Mesendoderm (in vitro differentiated cells): ENCODE measurements at places on chromosomes 16 and 17.
A peak's percentile ranks its signal among the peaks of the same experiment; 100 is the strongest.

DNA sequence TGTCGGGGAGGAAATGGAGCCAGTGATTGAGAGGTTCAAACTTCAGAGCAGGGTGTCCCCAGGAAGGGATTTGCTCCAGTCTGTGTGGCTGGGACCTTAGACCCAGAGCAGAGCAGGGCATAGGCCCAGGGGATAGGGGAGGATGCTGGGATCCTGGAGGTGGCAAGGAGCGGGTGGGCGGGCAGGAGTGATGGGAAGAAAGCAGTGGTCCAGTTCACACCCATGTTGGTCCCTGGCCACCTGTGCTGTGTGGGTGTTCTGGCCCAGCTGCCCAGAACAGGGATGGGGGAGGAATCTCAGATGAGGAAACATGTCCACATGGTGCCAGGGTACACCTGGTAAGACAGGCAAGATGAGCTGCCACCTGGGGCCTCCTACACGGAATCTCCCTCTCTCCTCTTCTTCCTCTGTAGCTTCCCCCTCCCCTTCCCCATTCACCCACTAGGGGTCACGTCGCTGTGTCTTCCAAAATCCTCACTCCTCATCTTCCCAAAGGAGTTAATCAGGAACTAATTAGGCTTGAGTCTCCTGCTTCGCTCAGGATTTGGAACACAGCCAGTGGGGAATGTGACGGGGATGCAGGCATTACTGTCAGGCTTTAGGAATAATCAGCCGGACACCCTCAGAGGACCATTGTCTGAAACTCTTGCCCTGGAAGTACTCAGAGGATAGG is 2.3 kb downstream of the BEAN1 start:
- peaks cover 42% of the 10 kb centered on the region for H3K27me3 ChIP-seq
- no peak overlapping the region for H3K4me3 ChIP-seq
- no peaks in the 10 kb centered on the region for H3K36me3 ChIP-seq
- DNase-seq, result no peak

DNA sequence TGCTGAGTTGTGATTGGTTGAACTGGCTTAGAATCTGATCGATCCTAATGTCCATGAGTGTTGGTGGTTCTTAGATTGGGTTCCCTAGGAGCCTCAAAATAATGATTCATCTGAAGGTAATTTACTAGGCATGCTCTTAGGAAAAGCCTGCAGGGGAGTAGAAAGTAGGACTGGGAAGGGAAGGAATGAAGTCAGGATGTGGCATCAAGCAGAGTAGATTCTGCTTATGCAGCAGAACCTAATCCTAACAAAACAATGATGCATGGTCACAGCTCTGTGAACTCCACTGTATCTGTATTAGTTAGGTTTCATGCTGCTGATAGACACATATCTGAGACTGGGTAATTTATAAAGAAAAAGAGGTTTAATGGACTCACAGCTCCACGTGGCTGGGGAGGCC is 132.5 kb downstream of the HS3ST2 start:
- H3K36me3 ChIP-seq, result no peaks in the 10 kb centered on the region
- H3K4me3 ChIP-seq, result no peak overlapping the region
- no peaks in the 10 kb centered on the region for H3K27me3 ChIP-seq

DNA sequence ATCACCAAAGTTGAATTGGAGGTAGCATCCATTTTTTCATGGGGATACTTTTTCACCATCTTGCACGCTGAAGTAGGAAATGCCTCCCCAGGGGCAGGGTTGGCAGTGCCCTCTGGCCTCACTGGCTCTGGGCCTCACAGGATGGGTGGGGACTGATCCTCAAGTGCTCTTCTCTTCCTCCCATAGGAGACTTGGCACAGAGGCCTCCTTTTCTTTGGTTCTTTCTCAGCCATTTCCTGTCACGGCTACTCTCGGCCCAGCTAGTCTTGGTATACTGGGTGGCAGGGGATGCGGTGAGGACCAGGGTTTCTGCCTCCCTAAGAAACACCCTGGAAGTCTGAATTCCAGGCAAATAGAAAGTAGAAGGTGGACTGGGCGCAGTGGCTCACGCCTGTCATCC is 58.2 kb downstream of the PECAM1 start:
- DNase-seq, result no peak
- peaks cover 3% of the 10 kb centered on the region for H3K27me3 ChIP-seq
- no peak overlapping the region for H3K4me3 ChIP-seq
- H3K36me3 ChIP-seq, result no peaks in the 10 kb centered on the region

GRCh38 chr17:4901648-4902344 is 1.1 kb downstream of the CHRNE start:
- no peaks in the 10 kb centered on the region for H3K36me3 ChIP-seq
- H3K27me3 ChIP-seq, result no peaks in the 10 kb centered on the region
- H3K4me1 ChIP-seq, result no peaks in the 10 kb centered on the region
- DNase-seq, result no peak

DNA sequence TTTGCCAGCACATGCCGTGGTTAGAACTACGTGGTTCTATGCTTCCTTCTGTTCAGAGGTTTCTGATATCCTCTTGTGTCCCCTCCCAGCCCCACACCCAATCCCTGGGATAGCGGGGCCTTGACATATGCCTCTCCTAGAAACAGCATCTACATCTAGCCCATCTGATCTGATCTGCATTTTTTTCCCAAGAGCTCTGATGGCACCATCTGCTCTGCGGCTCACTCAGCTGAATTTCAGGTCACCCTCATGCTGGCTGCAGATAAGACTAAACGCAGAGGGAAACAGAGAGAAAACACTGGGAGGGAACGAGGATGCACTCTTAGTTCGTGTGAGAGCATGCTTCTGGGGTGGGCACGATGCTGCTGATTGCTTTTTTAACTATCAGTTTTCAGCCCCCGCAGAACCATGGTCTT is 10.7 kb downstream of the WIPI1 start:
- no peak overlapping the region for H3K27ac ChIP-seq
- no peaks in the 10 kb centered on the region for H3K4me1 ChIP-seq
- H3K36me3 ChIP-seq, result no peaks in the 10 kb centered on the region
- no peak overlapping the region for H3K4me3 ChIP-seq
- H3K27me3 ChIP-seq, result no peaks in the 10 kb centered on the region

- peak overlapping the region; percentile 45 for H3K27ac ChIP-seq
- no peaks in the 10 kb centered on the region for H3K4me1 ChIP-seq
- no peak overlapping the region for H3K4me3 ChIP-seq
- no peaks in the 10 kb centered on the region for H3K27me3 ChIP-seq
- no peak for DNase-seq
Observed at GRCh38 chr17:1367351-1367745, 32.7 kb downstream of the YWHAE start.

DNA sequence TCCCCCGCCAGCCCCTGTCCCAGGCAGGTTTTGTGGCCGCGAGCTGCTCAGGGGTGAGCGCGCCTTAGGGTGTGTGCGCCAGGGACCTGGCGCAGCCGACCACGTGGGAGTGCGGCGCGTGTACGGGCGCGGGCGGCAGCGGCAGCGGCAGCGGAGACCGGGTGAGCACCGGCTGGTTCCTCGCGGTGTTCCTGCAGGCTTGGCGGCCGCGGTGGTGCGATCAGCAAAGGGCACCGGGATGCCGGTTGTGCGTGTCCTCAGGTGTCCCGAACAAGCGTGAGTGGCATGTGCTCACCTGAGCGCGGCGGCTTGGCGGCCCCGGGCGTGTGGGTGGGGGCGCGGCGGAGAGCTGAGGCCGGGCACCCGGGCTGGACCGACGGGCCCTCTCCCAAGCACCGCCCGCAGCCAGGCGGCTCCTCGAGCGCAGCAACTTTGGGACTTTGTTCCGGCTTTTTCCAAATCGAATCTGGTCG is 381 bp upstream of the HSD11B2 start:
- no peaks in the 10 kb centered on the region for H3K36me3 ChIP-seq
- H3K4me3 ChIP-seq, result peak overlapping the region; percentile 35
- peaks cover 9% of the 10 kb centered on the region for H3K4me1 ChIP-seq

GRCh38 chr17:30514895-30515596 is 37.8 kb downstream of the GOSR1 start:
- H3K27ac ChIP-seq, result no peak overlapping the region
- H3K27me3 ChIP-seq, result no peaks in the 10 kb centered on the region
- DNase-seq, result no peak
- no peak overlapping the region for H3K4me3 ChIP-seq
- no peaks in the 10 kb centered on the region for H3K4me1 ChIP-seq

- H3K27me3 ChIP-seq, result no peaks in the 10 kb centered on the region
- DNase-seq, result peak; percentile 74
Observed at GRCh38 chr16:89958068-89958467, 9.5 kb downstream of the DEF8 start.

DNA sequence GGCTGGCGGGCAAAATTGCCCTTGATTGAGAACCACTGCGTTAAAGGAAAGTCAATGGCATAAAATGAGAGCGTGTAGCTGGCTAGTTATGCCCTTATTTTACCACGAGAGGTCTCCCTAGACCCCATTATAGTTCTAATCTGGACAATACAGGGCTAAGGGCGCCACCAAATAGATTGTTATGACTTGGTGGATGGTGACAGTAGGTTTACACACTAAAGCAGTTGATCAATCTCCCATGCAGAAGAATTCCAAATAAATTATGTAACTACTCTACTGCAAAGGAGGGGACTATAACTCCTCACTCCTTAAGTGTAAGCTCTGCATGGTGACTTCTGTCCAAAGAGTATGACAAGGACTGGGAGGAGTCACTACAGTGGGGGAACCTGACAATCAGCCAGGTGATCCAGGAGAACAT is 20.4 kb upstream of the YPEL2 start:
- H3K36me3 ChIP-seq, result no peaks in the 10 kb centered on the region
- no peak overlapping the region for H3K27ac ChIP-seq
- no peaks in the 10 kb centered on the region for H3K4me1 ChIP-seq
- H3K27me3 ChIP-seq, result no peaks in the 10 kb centered on the region
- H3K4me3 ChIP-seq, result no peak overlapping the region

- no peaks in the 10 kb centered on the region for H3K4me1 ChIP-seq
- H3K27ac ChIP-seq, result no peak overlapping the region
- H3K27me3 ChIP-seq, result no peaks in the 10 kb centered on the region
- no peaks in the 10 kb centered on the region for H3K36me3 ChIP-seq
- no peak for DNase-seq
Observed at GRCh38 chr17:53721101-53721500, 101.6 kb upstream of the KIF2B start.

- no peaks in the 10 kb centered on the region for H3K4me1 ChIP-seq
- DNase-seq, result no peak
- H3K4me3 ChIP-seq, result no peak overlapping the region
- no peaks in the 10 kb centered on the region for H3K27me3 ChIP-seq
- no peak overlapping the region for H3K27ac ChIP-seq
- no peaks in the 10 kb centered on the region for H3K36me3 ChIP-seq
Observed at GRCh38 chr16:48022496-48022895, 133.3 kb downstream of the ABCC12 start.

DNA sequence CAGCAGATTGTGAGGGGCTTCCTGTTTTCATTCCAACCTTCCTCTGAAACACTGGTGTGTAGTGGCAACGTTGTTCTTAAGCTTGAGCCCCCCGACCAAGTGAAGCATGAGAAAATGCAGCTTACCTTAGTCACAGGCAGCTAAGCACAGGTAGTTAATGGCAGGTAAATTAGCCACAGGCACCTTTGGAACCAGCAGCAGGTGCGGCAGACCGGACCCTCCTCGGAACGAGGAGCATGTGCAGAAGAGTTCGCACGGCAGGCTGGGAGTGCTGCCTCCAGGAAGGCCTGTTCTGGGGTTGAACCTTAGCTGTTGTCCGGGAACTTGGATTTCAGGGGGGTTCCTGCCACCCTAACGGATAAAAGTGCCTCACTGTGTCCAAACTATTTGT is 7.2 kb upstream of the IRF8 start:
- no peaks in the 10 kb centered on the region for H3K27me3 ChIP-seq
- DNase-seq, result no peak
- H3K27ac ChIP-seq, result no peak overlapping the region
- no peaks in the 10 kb centered on the region for H3K4me1 ChIP-seq

DNA sequence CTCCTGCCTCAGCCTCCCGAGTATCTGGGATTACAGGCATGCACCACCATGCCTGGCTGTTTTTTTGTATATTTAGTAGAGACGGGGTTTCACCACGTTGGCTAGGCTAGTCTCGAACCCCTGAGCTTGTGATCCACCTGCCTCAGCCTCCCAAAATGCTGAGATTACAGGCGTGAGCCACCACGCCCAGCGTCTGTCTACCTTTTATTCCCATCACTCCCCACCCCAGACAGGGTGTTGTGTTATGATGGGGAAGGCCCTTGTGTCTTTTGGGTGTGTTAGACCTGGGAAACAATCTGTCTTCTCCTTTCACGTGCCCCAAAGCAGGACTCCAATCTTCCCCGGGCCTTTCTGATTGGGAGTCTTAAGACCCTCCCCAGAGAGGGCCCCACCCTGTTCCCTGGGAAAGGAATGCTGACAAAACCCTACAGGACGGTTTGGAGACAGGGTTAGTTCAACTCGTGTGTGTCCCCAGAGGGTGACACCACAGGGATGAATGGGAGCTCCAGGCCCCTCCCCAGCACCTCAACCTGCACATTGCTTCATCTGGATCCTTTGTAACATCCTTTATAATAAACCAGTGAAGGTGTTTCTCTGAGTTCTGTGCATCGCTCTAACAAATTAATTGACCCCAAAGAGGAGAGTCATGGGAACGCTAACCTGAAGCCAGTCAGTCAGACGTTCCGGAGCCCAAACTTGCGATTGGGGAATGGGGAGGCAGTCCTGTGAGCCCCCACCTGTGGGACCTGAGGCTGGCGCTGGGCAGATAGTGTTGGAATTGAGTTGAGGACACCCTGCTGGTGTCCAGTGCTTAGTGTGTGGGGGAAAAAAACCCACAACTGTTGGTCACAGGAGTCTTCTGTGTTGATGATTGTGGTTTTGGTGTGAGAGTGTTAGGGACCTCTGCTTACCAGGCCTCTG is 3.2 kb upstream of the ELOB start:
- H3K27ac ChIP-seq, result no peak overlapping the region
- DNase-seq, result no peak
- no peaks in the 10 kb centered on the region for H3K27me3 ChIP-seq
- H3K36me3 ChIP-seq, result no peaks in the 10 kb centered on the region

- no peak overlapping the region for H3K4me3 ChIP-seq
- H3K27ac ChIP-seq, result no peak overlapping the region
- no peak for DNase-seq
- H3K36me3 ChIP-seq, result no peaks in the 10 kb centered on the region
- H3K4me1 ChIP-seq, result no peaks in the 10 kb centered on the region
- no peaks in the 10 kb centered on the region for H3K27me3 ChIP-seq
Observed at GRCh38 chr17:81025065-81025740, 9.7 kb upstream of the BAIAP2 start.

GRCh38 chr17:10751563-10751962 is 21.7 kb upstream of the TMEM220 start:
- peaks cover 6% of the 10 kb centered on the region for H3K4me1 ChIP-seq
- H3K36me3 ChIP-seq, result no peaks in the 10 kb centered on the region
- no peak overlapping the region for H3K27ac ChIP-seq
- no peak for DNase-seq
- H3K4me3 ChIP-seq, result no peak overlapping the region
- no peaks in the 10 kb centered on the region for H3K27me3 ChIP-seq
